Ureter (tissue), 1 donor: ENCODE measurements at places on chromosomes 5 and 9.

- DNase-seq: no peak
Observed at GRCh38 chr9:95551406-95551805, 34.6 kb upstream of the PTCH1 start.

- no peak for DNase-seq
Observed at GRCh38 chr9:127626752-127627493, 14.8 kb downstream of the STXBP1 start.

- no peak for DNase-seq
Observed at GRCh38 chr9:21266733-21267484, 27.1 kb upstream of the IFNA14 start.

GRCh38 chr9:22204240-22204639, 195.1 kb upstream of the CDKN2B start:
- DNase-seq: no peak

DNA sequence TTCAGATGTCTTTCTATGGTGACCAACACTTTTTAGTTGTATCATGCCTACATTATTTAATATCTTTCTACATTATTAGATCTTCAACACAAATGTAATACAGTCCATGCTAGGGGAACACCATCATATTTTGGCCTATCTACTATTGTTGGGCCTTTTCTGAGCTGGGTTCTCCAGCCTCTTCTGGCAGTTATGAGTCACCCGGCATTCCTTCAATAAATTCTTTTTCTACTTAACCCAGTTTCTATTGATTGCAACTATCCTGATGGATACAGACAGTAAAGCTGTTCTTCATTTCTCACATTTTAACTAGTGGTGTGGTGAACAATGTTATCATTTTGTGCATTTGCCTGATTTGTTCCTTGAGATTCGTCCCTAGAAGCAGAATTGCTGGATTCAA, 529.3 kb downstream of the BNC2 start:
- DNase-seq: no peak
